Stimulated activated CD8-positive, alpha-beta memory T cell treated with anti-CD3 and anti-CD28 coated beads, Interleukin-7, amount 100 ng/mL, for 1 hour (primary cell): ENCODE measurements at places on chromosomes 2 and 18.

- no peak for DNase-seq
Observed at GRCh38 chr2:111707700-111708099, 176.3 kb downstream of the ANAPC1 start.

DNA sequence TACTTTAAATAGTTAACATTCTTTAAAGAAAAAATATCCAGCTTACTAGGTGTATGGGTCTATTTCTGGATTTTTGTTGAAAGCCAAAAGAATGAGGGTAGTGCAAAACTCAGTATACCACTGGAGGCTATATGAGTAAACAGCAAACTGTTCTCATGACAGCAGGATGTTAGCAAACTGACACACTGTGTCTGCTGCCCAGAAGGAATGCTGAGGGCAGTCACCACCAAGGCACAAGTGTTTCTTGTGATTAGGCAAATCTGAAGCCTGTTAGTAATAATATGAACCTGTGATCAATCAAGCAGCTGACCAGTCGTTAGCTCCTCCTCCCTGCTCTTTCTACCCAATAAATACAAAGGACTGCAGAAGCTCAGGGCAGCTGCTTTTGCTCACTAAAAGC lies 50.5 kb upstream of the SULT1C3 start:
- no peak for DNase-seq

- DNase-seq: no peak
Observed at GRCh38 chr2:233470011-233470687, 96.4 kb downstream of the USP40 start.

DNA sequence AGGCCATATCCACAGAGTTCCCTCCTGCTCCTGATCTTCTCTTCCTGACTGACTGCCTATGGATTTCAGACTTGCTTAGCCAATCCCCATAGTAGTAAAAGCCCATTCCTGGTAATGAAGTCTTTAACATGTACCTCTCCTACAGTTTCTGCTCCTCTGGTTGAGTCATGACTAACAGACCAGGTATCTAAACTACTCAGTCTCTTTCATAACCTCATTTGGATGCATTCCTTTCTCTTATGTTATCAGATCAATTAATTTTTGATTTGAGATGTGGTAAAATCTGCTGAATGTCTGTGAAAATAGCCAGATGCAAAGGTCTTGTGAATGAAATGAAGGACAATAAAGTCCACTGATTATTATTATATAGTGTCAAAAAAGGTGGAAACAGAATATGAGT lies 198.0 kb downstream of the NBAS start:
- DNase-seq: no peak

- no peak for DNase-seq
Observed at GRCh38 chr2:85269959-85270358, 57.8 kb downstream of the TGOLN2 start.

- DNase-seq: no peak
Observed at GRCh38 chr2:242029422-242030225, 160.1 kb downstream of the RTP5 start.

DNA sequence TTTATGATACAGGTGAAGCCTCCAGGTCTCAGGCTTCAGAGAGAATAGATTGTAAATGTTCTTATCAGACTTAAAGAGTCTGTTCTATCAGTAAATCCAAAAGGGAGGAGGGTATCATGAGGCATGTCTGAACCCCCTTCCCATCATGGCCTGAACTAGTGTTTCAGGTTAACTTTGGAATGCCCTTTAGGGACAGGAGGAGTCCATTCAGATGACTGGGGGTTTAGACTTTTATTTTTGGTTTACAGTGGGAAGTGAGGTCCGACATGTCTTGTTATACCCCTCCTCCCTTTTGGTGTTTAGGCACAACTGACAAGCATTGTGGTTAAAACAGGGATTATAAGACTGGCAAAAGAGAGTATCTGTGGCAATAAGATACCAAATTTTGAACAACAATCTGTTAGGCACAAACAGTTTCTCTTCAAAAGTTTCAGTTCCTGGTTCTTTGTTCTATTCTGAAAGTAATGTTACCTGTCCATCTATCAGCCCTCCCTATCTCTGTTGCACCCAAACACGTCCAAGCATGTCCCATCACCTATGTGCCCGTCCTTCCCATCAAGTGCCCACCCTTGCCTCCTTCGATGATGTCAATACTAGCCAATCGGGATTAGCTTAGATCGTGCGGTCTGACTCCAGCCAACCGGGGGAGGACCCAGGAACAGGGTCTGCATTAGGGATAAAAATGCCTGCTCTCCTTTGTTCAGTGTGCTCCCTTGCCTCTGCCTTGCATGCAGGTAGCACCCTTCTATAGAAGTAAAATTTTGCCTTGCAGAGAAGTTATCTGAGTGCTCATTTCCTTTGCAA lies 16.4 kb downstream of the TCF23 start:
- DNase-seq: no peak

- DNase-seq: no peak
Observed at GRCh38 chr2:16680781-16681180, 15.1 kb upstream of the CYRIA start.

DNA sequence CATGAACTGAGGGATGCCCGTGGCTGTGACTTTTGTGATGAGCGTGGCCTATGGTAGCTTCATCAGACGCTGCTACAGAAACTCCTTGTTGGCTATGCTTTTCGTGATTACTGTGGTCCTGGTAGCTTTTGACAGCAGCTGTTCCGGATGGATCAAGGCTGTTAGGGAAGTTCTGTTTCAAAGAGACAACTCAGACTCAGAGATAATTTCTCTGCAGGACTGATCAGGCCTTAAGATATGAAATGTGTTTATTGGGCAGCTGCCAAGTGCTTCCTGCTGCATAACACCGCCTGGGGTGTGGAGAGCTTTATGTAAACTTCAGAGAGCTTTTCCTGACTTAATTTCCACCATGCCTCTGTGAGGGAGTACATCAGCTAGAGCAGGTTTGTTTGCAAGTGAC lies 243.8 kb downstream of the TSN start:
- DNase-seq: no peak

DNA sequence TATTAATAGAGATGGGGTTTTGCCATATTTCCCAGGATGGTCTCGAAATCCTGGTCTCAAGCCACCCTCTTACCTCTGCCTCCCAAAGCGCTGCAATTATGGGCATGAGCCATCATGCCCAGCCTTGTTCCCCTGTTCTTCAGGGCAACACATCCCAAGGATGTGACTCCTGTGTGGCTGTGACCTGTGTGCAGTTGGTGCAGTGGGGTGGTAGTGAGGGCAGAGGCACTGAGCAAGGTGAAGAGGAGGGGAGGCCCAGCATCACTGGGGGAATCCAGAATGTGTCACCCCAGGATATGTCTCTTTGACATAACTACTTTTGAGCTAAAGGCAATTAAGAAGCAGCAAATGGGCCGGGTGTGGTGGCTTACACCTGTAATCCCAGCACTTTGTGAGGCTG lies 23.4 kb downstream of the CENPA start:
- DNase-seq: no peak

DNA sequence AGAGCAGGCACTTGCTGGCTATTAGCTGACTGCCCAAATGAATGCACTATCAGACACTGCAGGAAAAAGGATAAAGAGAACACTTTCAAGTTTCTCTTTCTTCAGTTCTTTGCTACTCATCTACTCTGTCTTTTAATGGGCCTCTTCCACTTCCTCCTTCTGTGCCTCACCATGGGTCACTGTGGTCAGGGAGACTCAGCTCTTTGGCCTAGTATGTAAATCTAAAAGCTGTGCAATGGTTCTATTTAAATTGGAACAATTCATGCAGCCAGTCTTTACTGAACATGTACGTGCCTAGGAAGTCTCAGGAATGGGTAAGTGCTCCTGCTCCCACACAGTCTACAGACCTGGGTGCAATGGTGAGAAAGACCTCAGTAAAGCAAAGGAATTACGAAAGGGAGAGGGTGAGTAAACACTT lies 79.1 kb upstream of the DNMT3A start:
- DNase-seq: no peak

- DNase-seq: no peak
Observed at GRCh38 chr2:109387778-109388469, 225.8 kb downstream of the SEPTIN10 start.

DNA sequence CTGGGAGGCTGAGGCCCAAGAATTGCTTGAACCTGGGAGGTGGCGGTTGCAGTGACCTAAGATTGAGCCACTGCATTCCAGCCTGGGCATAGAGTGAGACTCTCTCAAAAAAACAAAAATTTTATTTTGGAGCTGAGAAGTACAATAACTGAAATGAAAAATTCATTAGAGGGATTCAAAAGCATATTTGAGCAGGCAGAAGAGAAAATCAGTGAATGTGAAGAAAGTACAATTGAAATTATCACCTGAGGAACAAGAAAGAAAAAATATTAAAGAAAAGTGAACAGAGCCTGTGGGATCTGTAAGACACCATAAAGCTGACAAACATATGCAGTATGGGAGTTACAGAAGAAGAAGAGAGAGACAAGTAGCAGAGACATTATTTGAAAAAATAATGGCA lies 137.1 kb downstream of the RAB3GAP1 start:
- DNase-seq: no peak

GRCh38 chr2:113974727-113975126 lies 84.8 kb downstream of the ACTR3 start:
- DNase-seq: no peak

DNA sequence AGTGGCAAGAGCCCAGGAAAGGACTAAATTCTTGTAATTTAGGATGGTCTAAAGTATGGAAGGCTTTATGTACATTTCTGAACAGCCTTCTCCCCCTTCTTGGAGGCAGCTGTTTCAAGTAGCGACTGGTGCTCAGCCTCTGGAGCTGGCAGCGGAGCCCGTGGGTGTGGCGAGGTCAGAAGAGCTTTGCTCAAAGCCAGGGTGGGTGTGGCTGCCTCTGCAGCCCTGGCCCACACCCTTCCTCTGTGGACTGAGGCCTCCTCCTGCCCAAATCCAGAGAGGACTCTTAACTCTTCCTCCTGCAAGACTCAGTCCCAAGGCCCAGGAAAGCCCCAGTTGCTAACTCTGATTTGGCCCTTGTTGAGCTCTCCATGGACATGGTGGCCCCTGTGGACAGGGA lies 202.1 kb upstream of the REV1 start:
- no peak for DNase-seq

- DNase-seq: no peak
Observed at GRCh38 chr18:44949967-44950366, 269.3 kb downstream of the SETBP1 start.

DNA sequence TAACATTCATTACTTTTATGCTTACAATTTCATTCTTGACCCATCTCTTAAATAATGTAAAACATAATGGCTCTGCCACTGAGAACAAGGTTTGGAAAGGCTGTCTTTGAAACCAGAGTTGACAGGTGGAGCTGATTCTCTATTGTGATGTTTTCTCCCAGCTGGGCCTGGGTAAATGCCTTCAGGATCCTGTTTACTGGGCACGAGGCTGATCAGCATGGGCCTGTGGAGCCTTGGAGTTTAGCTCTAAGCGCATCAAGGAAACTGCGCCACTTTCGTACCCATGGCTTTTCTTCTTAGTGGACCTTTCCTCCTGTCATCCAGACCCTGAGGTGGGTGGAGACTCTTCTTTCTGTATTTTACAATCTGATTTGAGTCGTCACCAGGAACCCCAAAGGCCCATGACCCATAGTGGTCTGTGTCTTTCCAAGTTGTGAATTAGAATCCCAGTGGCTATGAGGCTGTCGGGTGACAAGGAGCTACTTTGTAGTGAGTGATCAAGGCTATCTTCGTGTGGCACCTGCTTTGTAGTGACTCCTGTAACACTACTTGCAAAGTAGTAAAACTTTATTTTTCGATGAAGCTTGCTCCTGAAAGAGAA lies 123.1 kb downstream of the LPIN1 start:
- no peak for DNase-seq

GRCh38 chr2:18117592-18117991 lies 239.1 kb downstream of the KCNS3 start:
- DNase-seq: no peak

DNA sequence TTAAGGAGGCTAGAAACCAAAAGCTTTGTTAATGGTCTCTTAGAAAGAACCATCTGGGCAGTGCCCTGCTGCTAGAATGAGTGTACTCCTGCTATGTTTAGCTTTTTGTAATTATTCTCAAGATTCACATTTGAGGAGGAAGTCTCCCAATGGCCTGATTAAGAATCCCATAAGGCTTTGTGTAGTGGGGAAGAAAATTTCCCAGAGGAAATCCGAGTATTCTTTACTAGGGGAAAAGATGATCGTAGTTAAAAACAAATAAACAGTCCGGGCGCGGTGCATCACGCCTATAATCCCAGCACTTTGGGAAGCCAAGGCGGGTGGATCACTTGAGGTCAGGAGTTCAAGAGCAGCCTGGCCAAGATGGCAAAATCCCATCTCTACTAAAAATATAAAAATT lies 117.9 kb downstream of the PTRHD1 start:
- no peak for DNase-seq

GRCh38 chr2:231057590-231057989 lies 923 bp downstream of the PSMD1 start:
- no peak for DNase-seq

GRCh38 chr18:44726059-44726421 lies 45.4 kb downstream of the SETBP1 start:
- DNase-seq: no peak

- DNase-seq: peak; percentile 24
Observed at GRCh38 chr2:157596992-157597681, 31.5 kb downstream of the ACVR1C start.

GRCh38 chr2:46497766-46498165 lies 18.4 kb downstream of the TMEM247 start:
- no peak for DNase-seq

DNA sequence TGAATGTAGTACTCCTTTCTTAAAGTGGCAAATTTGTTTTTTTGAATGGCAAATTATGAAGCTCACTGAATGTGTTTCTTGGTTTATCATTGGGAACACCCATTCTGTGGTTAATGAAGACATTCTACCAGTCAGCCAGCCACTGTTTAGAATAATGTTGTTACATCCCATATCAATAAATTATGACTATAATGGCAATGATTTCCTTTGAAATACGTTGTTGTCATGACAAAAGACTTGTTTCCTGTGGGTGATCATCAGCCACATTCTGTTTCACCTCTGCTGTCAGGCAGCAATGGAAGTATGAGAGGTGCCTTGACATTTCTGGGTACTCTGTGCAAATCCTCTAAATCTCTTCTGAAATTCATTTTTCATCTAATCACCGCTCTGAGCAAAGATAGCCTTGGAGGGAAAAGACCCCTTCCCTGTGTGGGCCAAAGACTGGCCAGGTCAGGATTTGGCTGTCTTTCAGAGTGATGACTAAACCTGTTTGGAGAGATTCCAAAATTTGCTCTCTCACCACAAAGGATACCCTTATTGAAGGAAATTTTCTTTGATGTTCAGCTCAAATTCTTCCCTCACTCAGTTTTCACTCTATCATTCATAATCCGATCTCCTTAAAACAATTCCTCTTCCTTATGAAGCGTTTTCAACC lies 869.2 kb downstream of the BCL11A start:
- DNase-seq: no peak
